ENCODE measurements at places on chromosomes 4 and X.
A peak's percentile ranks its signal among the peaks of the same experiment; 100 is the strongest.

DNA sequence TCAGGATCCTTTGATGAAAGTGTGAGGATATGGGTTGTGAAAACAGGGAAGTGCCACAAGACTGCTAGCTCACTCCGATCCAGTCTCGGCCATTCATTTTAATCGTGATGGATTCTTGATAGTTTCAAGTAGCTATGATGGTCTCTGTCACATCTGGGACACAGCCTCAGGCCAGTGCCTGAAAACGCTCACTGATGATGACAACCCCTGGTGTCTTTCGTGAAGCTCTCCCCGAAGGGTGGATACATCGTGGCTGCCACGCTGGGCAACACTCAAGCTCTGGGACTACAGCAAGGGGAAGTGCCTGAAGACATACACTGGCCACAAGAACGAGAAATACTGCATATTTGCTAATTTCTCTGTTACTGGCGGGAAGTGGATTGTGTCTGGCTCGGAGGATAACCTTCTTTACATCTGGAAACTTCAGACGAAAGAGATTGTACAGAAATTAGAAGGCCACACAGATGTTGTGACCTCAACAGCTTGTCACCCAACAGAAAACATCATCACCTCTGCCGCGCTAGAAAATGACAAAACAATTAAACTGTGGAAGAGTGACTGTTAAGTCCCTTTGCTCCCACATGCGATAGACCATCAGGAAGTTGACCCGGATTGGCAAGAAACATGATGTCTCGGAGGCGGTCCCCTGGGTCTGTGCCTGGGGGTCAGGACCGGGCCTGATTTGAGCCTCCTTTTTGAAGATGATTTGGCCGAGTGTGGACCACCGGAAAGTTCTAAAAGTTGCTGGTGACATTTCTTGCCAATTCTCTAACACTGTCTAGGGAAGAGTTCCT lies 22.2 kb downstream of the LIAS start:
- DNase-seq, result no peak

DNA sequence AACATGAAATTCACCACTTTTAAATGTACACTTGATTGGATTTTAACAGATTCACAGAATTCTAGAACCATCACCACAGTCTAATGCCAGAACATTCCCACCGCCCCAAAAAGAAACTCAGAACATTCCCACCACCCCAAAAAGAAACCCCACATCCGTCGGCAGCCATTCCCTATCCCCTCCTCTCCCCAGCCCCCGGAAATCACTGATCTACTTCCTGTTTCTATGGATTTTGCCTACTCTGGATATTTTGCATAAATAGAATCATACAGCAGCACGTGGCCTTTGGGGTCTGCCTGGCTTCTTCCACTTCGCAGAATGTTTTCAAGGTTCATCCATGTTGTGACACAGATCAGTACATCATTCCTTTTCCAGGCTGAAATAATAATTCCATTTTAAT lies 79.3 kb downstream of the PPP2R2C start:
- DNase-seq, result no peak

DNA sequence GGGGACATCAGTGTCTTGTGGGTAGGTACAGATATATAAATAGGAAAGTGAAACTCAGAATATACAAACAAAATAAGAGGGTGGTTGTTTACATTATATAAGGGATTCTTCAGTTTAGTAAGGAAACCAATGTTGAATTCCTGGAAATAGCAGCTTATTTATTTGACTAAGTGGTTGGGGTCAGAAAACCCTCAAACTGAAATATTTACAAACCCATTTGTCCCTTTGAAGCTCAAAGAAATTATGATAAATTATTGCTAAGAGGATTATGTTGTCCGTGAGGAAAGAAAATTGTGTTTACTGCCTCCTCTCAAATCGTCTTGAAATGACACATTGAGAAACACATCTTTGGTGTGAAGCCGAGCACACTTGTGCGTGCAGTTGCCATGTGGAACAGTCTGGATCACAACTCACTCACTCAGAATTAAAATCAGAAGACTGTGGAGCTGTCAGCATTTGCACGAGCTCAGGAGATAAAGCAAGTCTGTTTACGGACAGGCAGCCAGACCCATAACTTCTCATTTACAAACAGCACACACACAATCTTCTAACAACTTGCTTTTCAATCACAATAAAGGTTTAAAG lies 46.8 kb upstream of the SETD7 start:
- no peak for DNase-seq

DNA sequence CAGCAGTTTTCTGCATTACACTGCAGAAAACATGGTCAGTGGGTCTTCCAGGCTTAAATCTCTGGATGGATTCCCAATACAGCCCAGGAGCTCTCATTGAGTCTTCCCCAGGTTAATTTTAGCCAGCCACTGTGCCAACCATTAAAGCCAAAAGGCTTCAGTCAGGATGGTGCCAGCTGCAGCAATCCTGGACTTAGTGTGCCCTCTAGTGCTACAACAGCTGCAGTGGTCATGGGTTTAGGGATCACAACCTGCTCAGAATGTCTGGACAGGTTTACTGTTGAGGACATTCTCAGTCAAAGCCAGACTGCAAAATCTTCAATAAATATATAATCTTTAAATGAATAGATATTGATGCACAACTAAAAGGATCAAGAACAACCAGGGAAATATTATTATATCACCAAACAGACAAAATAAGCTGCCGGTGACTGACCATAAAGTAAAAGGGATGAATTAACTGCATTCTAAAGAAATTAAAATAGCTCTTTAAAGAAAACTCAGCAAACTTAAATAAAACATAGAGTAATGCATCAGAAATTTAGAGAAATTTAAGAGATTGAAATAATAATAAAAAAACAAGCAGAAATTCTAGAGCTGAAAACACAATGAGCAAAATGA lies 639.9 kb downstream of the SPOCK3 start:
- peak; percentile 39 for DNase-seq

- DNase-seq, result no peak
Measured at GRCh38 chr4:41039317-41039716, 175.0 kb downstream of the APBB2 start.

- DNase-seq, result no peak
Measured at GRCh38 chr4:71442336-71442735, 103.5 kb downstream of the SLC4A4 start.

DNA sequence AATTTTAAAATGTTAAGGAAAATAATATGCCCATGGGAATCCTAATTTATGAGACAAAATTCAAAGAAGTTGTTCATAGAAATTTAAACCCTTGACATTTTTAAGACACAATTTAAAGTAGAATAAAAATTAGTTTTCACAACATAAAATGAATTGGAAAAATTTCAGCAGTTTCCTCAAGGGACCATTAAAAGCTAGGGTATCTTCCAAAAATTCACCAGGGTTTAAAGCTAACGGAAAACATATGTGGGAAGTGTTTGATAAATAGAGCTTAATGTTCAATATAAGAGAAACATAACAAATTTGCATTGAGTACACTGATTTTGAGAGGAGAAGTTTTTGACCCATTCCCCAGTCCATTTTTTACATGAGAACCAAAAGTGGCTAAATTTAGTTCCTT lies 228.9 kb upstream of the TTC29 start:
- no peak for DNase-seq

- DNase-seq, result no peak
Measured at GRCh38 chr4:3112609-3113469, 38.4 kb downstream of the HTT start.

- no peak for DNase-seq
Measured at GRCh38 chr4:181173046-181173445, 1070.2 kb upstream of the TENM3 start.

DNA sequence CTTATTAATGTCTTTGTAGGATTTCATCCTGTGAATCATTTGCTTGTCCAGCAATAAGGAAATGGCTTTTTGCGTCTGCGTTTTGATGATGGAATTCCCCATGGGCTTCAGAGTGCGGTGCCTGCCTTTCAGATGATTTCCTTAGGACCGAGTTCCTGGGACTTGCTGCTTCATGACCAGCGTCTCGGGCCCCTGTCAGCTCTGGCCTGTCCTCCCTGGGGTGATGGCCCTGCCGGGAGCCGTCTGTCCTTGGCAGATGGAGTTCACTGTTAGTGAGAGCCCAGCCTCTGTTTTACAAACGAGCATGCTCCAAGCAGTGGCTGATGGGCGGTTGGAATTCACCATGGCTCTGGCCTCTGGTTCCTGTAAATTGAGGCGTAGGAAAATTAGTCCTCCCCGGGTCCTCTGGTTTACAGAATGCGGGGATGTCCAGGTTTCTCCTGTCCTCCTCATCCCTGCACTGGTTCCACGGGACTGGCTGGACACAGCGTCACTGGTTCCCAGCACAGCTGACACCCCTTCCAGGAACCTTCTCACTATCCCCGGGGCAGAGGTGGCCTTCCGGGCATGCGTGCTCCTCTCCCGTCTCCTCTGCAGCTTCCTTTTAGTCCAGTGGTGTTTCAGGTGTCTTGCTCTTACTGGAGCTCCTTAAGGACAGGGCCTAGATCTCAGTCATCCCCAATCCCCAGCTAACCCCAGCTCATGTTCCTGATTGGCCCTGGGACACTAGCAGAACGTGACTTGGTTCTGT lies 34.9 kb downstream of the TBC1D14 start:
- DNase-seq, result no peak

All from NCI-H1436 treated with DMSO at 0.1 percent for 48 hours (cell line).